NCI-H1048 (cell line): ENCODE measurements at places on chromosomes 2 and 18.

GRCh38 chr2:219731173-219731572 lies 103.7 kb downstream of the SLC4A3 start:
- DNase-seq, result no peak

DNA sequence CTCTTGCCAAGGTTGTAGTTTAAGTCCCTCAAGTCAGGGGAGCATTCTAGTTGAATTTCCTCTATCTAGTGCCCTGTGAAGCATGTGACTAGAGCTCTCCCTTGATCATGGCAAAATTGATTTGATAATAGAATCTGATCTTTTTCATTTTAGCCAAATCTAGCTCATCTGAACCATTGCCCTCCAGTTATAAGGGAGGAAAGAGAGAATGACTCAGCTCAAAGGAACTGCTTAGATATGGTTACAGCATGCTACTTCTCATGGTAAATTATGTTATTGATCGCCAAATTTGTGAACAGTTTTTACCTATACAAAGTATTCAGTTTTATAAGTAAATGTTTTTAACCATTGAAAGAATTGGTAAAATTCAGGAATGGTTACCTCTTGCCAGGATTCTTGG lies 100.8 kb downstream of the GPR39 start:
- no peak for DNase-seq

GRCh38 chr2:230779607-230780006 lies 67.0 kb downstream of the CAB39 start:
- DNase-seq, result no peak

DNA sequence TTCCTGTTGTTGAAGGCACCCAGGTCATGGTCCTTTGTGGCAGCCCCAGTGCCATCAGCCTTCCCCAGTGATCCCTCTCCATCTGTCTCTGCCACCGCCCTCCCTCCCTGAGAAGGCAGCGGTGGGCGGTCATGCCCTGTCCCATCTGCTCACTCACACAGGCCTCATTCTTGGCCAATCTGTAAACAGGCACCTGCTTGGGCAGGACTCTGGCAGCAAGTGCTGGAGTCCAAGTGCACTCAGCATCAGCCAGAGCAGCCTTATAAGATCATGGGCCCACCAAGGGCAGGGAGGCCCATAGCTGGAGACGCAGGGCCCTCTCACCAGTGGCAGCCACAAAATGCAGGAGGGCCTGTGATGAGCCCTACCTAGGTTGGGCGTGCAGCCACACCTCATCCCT lies 140.9 kb downstream of the TWIST2 start:
- DNase-seq, result no peak

GRCh38 chr2:105183555-105184323 lies 57.8 kb upstream of the GPR45 start:
- DNase-seq, result no peak

DNA sequence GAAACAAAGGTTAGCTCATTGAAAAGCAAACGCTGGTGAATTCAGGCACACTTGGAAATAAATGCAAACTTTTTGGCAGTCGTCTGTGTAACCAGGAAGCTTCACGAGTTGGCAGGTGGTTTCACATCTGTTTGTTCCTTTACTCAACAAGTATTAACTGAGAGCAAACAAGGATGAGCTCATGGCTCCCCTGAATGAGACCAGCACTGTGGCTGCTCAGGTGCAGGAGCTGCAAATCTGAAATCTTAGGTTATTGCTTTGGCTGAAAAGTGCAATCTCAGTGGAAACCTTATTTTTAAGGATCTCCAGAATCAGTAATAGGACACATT lies 46.3 kb downstream of the SH3RF3 start:
- no peak for DNase-seq
